MG63 (cell line): ENCODE measurements at places on chromosomes 12 and 14. TPM values are rescaled to one million over a fixed set of nuclear protein-coding genes. Genes with fewer than 3 reads are reported as not detected.

GLIPR1L1 gene
- total RNA-seq, result not detected in 2 replicates

SMCO2 gene
- total RNA-seq, result not detected in 2 replicates

CCDC77 gene
- total RNA-seq, result 19.6 and 29.0 TPM in 2 replicates

SLC25A47 gene
- total RNA-seq, result not detected in 2 replicates

P3H3 gene
- 19.4 and 45.6 TPM in 2 replicates for total RNA-seq

HNF1A gene
- total RNA-seq, result not detected in 2 replicates

DHH gene
- not detected in 2 replicates for total RNA-seq

KRT81 gene
- 2.2 and 3.8 TPM in 2 replicates for total RNA-seq

CCDC184 gene
- not detected in 2 replicates for total RNA-seq

MAP3K12 gene
- 5.7 and 15.0 TPM in 2 replicates for total RNA-seq

AQP2 gene
- not detected in 2 replicates for total RNA-seq

KCTD10 gene
- total RNA-seq, result 92.0 and 101 TPM in 2 replicates

CISTR gene
- total RNA-seq, result not detected in 2 replicates

CRIP1 gene
- total RNA-seq, result 17.3 TPM in 1 of 2 replicates, not detected in the other

RASSF9 gene
- total RNA-seq, result 0.25 and 1.2 TPM in 2 replicates

SLC8A3 gene
- not detected in 2 replicates for total RNA-seq

NINJ2 gene
- total RNA-seq, result 3.1 TPM in 1 of 2 replicates, not detected in the other

NCAPD2 gene
- total RNA-seq, result 60.2 and 95.9 TPM in 2 replicates

ISM2 gene
- not detected in 2 replicates for total RNA-seq

GPR135 gene
- 0.15 and 0.66 TPM in 2 replicates for total RNA-seq

ACYP1 gene
- total RNA-seq, result 10.8 and 53.9 TPM in 2 replicates

FAM90A1 gene
- total RNA-seq, result 0.07 and 0.43 TPM in 2 replicates

STON2 gene
- not detected in 2 replicates for total RNA-seq

NPAS3 gene
- total RNA-seq, result 1.9 TPM in 1 of 2 replicates, not detected in the other

NYNRIN gene
- total RNA-seq, result 0.30 TPM in 1 of 2 replicates, not detected in the other

GNG2 gene
- 5.4 and 6.9 TPM in 2 replicates for total RNA-seq

CLEC4E gene
- total RNA-seq, result not detected in 2 replicates
